ENCODE measurements at places on chromosomes 16 and 17.

DNA sequence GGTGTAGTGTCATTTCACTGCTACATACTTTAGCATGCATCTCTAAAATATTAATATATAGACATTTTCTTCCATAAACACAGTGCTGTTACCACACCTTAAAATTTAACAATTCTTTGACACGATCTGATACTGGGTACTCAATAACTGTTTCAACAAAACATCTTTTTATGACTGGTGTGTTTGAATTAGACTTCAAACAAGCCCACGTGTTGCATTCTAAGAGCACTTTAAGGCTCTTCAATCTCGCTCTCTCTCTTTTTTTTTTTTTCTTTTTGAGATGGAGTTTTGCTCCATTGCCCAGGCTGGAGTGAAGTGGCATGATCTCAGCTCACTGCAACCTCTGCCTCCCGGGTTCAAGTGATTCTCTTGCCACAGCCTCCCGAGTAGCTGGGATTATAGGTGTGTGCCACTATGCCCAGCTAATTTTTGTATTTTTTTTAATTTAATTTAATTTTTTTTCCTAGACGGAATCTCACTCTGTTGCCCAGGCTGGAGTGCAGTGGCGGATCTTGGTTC lies 15.8 kb upstream of the SLC46A1 start:
- no peak for DNase-seq

DNA sequence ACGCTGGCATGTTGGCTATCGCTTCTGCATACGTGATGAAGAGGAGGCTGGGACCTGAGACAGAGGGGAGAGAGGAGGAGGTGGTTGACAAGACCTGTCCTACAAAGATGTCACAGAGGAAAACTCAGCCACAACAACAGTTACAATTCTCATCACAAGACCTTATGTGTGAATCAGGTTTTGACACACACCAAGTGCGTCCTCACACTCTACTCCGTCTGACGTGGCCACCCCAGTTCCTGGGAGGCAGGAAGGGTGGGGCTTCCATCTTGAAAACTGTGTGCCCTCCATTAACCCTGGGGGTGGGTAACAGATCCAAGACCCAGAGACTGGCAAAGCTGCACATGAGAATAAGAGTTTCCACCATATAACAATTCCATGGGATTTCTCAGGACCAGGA lies 24.1 kb downstream of the SLC6A4 start:
- DNase-seq = no peak

DNA sequence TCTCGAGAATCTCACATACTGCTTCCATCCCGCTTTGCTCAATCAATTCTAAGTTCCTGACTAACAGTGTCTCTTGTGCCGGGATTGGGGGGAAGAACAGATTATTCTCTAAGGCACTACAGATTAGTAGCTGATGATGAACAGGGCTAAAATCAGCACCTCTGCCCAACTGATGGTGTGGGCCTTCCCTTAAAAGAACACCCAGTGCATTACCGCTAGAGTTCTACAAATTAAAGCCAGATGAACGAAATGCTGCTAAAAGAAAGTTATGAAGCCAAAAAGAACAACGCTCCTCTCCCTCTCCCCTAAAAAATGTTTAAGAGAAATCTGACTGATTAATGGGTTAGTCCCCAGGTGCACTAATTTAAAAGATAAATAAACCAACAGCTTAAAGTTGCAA lies 4.4 kb downstream of the CDC27 start:
- no peak for DNase-seq

- DNase-seq = no peak
Measured at GRCh38 chr17:349666-350065, 2.9 kb downstream of the RPH3AL start.

- no peak for DNase-seq
Measured at GRCh38 chr17:13994050-13994449, 75.3 kb upstream of the COX10 start.

DNA sequence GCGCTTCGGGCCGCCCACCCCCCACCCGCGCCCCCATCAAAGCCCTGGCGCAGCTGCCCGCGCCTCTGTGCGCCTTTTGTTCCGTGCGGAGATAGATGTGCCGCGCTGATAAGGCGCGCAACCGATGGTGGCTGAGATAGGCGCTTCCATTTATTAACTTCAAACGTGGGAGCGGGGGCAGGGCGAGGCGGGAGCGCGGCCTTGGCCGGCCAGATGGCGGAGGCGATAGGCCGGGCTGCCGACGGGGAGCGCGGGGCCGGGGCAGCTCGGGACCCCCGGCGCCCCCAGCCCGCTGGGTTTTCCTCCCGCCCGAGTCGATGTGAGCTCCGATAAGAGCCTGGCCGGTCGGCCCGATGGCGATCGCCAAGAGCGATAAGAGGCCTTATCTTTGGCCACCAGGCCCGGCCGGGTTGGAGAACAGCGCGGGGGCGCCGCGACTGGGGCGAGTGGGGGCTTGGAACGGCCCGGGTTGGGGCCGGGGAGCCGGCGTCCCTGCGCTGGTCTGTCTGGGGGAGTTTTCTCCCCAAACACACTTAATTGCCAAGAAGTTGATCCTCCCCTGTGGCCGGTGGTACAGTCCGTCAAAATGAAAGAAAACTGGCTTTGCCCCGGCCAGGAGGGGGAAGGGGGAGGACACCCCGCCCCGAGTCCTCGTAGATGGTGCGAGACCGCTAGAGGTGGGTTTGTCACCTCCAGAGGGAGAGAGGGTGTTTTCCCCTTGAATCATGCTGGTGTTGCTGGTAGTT lies 2.7 kb downstream of the ZFPM1 start:
- no peak for DNase-seq

- peak; percentile 39 for DNase-seq
Measured at GRCh38 chr17:9256751-9257629, 235.7 kb downstream of the NTN1 start.

- no peak for DNase-seq
Measured at GRCh38 chr17:31404028-31404949, 12.8 kb downstream of the RAB11FIP4 start.

DNA sequence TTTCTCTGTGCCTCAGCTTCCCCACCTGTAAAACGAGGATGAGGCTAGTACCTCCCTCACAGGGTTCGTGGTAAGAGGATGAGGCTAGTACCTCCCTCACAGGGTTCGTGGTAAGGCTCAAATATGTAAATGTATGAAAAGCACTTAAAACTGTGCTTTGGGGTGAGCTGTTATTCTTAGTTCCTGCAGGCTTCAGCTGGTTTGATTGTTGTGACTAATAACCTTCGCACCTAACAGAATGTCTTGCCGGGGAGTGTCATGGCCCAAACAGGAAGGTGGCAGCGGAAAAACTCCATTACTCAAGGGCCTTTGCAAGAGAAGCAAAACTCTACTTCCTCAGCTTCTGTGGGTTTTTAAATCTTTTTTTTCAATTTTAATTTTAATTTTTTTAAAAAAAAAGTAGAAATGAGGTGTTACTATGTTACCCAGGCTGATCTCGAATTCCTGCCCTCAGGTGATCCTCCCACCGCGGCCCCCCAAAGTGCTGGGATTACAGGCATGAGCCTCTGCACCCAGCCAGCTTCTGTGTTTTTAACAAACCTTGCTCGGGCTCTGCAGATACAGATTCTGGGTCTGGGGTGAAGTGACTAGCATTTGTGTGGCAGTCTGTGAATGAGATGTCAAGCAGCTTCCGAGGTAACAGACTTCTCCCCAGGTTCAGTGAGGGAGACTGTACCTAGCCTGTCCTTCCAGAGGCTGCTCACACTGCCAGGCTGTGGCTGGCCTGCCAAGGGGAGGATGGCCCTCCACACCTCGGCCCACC lies 103.0 kb downstream of the RAB11FIP4 start:
- peak; percentile 73 for DNase-seq

DNA sequence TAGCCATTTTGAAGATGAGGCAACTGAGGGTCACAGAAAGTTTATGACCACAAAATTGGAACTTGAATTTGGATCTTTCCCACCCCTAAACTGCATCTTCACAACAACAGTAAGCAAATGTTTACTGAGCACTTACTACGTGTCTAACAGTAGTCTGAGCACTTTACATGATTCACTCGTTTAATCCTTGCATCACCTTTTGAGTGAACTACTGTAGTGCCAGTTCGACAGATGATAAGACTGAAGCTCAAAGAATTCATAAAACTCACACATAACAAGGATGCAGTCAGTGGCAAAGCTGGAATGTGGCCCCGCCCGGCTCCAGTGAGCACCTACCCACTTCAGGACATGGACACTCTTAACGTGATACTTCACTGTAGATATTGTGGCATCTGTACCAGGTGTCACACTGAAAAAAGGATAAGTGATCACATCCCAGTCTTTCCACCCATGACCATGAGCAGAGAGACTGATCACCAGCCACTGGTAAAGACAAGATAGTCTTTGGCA lies 36.0 kb upstream of the HLF start:
- DNase-seq = no peak

- no peak for DNase-seq
Measured at GRCh38 chr16:80964351-80964750, 42.3 kb downstream of the CMC2 start.

GRCh38 chr17:8118769-8119580 lies 661 bp upstream of the ALOXE3 start:
- peak; percentile 85 for DNase-seq

DNA sequence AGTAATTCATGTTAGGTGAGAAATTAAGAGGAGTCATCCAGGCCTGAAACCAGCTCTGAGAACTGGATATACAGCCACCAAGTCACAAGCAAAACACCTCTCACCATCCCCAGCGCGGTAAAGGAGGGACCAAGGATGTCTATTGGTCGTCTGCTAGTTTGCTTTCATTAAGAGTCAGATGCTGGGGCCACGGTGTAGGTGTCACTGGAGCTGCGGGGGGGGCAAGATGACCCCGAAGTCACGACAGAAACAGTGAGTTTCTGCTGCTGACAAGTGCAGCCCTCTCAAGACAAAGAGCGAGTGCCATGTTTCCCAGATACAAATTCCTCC lies 790 bp downstream of the NCBP3 start:
- DNase-seq = no peak

DNA sequence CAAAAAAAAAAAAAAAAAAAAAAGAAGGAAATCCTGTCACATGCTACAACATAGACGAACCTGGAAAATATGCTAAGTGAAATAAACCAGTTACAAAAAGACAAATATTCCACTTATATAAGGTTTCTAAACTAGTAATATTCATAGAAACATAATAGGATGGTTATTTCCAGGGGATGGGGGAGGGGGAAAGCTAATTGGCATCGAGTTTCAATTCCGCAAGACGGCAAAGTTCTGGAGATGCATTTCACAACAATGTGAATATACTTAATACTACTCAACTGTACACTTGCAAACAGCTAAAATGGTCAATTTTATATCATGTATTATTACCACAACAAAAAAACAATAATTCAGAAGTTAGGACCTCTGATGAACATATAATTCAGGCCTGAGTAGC lies 37.9 kb upstream of the ABCA9 start:
- DNase-seq = no peak

DNA sequence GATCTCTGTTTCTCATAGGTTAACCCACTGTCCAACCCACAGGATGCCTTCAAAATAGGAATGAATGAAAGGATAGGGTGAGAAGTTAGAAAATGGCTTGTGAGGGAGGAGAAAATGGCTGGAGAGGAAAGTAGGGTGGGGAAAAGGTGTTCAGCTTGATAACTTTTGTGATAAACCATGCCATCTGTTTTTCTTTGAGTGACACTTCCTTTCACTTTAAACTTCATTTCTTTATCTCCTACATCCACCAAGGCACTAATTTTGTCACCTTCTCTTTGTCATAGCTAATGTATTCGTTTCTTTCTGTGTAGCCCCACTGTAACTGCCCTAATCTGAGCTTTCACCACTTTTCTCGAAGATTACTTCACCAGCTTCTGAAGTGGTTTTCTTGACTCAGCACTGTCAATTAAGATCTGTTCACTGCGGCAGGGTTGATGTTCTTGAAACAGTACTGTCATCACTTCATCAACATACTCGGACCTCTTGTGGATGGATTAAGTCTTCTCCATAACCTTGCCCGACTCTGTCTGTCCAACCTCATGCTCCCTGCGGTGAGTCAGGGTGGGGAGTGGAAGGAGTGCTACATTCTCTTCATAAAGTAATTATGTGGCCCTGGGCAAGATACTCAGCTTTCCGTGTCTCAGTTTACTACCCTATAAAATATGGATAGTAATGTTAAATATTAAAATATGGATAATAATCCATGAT lies 5.5 kb upstream of the KRT10 start:
- DNase-seq = no peak

GRCh38 chr17:419073-419735 lies 66.6 kb upstream of the RPH3AL start:
- DNase-seq = no peak

DNA sequence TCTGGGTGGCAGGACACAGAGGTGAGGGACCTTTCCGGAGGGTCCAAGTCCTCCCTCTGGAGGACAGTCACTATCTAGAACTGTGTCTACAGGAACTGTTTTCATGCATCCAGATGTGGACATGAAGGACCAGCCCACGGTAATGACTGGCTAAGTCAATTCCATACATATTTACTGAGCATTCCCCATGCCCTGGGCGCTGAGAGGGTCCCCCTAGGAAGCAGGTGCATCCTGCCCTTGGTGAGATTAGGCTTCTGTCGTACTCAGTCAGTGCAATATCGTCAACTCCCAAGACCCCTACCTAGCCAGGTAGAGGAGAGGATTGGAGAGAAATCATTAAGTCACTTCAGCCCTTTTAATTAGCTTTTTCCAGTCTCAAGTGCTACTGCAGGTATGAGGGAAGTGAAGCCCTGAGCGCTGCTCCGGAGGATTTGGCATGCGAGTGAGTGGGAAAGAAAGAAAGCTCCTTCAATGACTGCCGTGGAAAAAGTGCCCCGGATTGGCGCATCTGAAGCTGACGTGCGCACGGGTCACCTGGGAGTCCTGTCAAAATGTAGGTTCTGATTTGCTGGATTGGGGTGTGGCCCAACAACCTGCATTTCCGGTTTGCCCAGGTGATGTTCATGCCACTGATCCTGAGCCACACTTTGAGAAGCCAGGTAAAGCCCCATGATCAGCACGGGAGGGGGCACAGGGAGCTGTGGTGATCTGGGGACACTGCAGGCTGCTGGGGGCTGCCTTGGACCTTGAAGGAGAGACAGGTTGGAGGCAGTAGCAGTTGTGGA lies 367.4 kb upstream of the TNRC6C start:
- no peak for DNase-seq

DNA sequence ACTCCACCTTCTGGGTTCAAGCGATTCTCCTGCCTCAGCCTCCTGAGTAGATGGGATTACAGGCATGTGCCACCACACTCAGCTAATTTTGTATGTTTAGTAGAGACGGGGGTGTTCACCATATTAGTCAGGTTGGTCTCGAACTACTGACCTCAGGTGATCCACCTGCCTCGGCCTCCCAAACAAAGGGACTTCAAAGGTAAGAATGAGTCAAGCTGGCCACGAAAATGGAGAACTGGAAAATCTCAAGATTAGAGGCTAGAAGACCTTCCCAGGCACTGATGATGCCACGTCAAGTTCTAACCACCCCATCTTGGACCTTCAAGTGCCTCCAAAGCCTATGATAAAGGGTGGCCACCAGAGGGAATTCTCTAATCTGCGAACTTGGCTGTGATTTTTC lies 1.3 kb upstream of the CCL15 start:
- no peak for DNase-seq

DNA sequence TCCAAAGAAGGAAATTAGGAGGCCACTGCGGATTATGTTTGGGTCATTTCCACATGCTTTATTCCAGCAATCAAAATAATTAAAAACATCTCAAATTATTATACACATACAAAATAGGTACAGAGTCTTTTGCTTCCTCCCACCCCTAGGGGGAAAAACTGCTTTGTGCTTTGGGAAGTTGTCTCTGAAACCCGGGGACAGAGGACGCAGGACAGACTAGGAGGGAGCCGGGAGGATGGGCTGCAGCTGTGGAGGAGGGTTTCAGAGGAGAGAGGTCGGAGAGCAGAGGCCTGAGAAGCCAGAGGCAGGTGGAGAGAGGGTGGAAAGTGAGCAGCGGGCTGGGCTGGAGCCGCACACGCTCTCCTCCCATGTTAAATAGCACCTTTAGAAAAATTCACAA lies 17.4 kb downstream of the COL1A1 start:
- DNase-seq = no peak

- DNase-seq = no peak
Measured at GRCh38 chr17:75828076-75828400, 16.2 kb downstream of the UNC13D start.

All from naive B cell (primary cell).